RPMI8226 (cell line): ENCODE measurements at places on chromosomes 12 and 14.

- DNase-seq = no peak
These were observed 19.4 kb upstream of the P2RX4 start for GRCh38 chr12:121190523-121191031.

DNA sequence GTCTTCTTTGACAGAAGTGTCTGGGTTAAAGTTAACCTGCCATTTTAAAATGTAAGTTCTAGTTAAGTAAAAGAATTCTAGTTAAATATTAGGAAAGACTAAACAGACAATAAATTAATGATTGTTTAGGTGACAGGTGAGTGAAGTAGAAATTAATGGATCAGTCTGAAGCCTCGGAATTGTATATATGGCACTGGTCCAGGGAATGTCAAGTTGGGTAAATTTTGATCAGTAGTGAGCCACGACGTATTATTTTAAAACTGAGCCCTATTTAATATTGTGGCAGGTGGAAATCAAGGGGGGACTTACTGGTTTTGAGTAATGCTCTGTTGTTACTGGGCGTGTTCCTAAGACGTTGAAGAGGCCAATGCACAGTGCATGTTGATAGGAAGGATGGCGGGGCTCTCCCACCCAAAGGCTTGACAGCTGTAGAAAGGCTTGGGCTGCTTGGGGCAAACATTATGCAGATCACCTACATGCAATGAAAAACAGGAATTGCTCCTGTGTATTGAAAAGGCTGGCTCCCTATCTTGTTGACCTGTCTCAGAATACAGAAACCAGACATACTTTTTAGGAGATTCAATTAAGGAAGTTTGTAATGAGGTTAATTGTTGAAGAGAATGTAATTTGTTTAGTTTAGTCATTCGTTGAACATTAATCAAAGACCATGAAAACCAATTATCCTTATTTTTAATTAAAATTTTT, 5.9 kb upstream of the PPFIBP1 start:
- DNase-seq = no peak

- DNase-seq = no peak
These were observed 680.5 kb upstream of the NOVA1 start for GRCh38 chr14:27278341-27278740.

- DNase-seq = no peak
These were observed 411 bp upstream of the DCAF4 start for GRCh38 chr14:72925815-72926291.

DNA sequence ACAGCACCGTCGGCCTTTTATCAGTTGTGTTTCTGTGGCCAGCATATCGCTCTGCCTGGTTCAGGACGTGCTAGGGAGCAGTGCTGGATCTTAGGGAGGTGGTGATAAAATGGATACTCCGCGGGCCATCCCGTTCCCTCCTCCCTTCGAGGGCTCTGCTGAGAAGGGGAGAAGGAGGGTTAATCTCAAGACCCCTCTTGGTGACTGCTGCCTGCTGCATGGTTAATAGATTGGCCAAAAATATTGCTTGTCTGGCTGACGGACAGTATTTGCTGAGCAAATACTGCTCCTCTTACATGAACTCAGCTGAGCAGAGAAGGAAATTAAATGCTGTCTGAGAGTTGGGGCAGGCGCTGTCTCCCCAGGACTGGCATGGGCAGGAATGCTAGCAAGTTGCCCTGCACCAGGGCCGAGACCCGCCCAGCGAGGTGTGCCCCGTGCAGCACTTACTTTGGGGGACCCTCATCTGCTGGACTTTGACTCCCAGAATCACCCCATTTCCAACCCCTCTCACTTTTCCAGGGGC, 1.2 kb downstream of the FBRSL1 start:
- DNase-seq = no peak

DNA sequence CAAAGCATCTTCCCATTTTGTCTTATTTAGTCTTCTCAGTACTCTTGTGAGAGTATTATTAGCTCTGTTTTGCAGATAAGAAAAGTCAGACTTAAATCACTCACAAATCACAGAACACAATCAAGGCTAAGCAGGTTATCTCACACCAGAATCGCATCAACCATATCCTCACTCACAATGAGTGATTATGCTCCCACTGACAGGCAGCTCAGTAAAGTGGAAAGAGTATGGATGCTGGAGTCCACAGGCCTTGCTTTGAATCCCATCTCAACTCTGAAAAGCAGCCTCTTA, 43.1 kb downstream of the TTC7B start:
- DNase-seq = no peak

DNA sequence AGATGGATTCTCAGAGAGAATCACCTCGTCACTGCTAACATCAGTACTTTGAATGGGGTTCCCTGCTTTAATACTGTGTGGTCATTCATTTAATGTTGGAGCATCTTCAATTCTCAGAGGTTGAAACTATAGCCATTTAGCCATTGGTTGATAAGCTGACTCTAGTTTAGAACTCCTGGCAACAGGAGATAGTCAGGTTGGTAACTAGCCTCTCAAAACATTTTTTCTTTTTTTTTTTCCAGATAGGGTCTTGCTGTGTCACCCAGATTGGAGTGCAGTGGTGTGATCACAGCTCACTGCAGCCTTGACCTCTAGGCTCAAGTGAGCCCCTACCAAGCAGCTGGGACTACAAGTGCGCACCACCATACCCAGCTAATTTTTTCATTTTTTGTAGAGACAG, 3.5 kb upstream of the NCKAP5L start:
- DNase-seq = no peak
